Activated CD8-positive, alpha-beta memory T cell treated with anti-CD3 and anti-CD28 coated beads for 1 hour (primary cell): ENCODE measurements at places on chromosomes 5 and 9.

DNA sequence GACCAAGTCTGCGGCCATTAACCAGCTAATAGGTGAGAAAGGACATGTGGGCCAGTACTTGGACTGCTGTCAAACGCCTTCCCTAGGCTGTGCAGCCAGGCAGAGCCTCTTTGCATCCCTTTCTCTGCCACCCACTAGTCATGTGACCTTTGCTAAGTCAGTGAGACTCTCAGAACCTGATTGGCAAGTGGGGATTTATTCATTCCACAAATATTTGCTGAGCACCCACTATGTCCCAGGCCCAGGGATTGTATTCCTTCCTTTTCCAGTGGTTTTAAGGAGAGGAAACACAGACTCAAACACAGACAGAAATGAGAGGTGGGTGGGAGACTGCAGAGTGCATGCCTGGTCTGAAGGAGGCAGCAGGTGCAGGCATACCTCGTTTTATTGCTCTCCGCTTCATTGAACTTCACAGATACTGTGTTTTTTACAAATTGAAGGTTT lies 71.6 kb upstream of the GALNT10 start:
- no peak for DNase-seq

DNA sequence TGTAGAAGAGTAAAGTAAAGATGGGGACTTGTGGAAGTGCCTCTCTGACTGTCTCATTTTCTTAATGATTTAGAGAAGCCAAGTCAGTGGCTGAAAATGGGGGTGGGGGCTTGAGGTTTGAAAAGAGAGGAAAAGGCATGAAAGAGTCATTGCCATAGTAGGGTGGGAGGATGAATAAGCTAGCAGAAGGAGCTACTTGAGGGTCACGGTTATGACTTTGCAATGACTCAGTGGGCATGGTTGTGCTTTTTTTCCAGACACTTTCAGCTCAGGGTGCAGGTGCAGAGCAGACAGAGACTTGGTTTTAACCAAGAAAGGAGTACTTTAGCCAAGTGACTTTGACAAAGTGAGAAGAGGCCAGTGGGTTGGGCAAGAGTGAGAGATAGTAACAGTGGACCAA lies 117.8 kb downstream of the PTTG1 start:
- no peak for DNase-seq

GRCh38 chr9:77892171-77892570 lies 139.4 kb downstream of the GNAQ start:
- DNase-seq = no peak

DNA sequence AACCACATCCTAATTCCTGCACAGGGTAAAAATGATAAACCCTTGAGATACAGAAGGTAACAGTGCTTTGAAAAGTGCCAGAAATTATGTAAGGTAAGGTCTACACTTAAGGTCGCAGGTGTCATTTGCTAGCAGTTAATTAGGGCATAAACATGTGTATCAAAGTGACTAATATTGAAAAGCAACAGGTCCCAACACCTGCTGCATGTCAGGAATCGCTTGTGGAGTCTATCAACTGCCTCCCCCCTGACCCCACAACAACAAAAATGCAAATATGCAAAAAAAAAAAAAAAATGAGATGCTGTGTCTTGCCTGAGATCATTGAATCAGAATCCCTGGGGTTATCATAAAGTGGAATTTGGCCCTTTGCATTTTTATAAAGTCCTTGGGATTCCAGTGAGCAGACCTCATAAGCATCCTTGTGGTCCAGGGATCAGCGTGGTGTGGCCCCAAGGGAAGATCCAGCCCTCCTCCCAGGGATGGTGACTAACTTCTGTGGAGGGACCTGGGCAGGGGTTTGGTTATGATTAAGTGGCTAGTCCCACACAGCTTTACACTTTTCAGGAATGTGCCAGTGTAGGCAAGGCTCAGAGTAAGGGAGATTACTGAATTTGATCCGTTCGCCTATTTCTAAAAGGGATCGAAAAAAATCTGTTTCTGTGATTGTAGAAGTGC lies 92.5 kb upstream of the TNFSF8 start:
- DNase-seq = no peak

DNA sequence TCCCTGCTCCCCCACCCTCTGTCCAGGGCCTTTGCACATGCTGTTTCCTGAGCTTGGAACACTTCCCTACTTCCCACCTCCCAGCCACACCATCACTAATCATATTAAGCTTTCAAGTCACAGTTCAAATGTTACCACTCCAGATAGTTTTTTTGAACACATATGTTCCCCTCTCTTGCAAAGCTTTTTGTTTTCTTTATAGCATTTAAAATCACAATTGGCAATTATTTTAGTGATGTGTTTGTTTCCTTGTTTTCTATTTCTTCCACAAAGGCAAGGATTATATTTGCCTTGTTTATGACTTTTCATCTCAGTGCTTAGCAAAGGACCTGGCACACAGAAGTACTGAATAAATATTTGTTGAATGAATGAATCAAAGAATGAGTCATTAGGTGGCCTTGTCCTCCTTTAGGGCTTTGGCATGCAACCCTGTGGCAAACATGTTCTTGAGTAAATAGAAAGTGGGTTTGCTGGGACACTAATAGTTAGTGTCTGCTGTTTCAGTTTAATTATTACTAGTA lies 386.8 kb downstream of the FGF10 start:
- no peak for DNase-seq

- DNase-seq = no peak
These were observed 351.2 kb downstream of the EBF1 start for GRCh38 chr5:158748522-158748921.

GRCh38 chr9:36548454-36548853 lies 24.2 kb upstream of the MELK start:
- DNase-seq = no peak
